Pulmonary artery endothelial cell (primary cell): ENCODE measurements at places on chromosomes 2 and 18.

DNA sequence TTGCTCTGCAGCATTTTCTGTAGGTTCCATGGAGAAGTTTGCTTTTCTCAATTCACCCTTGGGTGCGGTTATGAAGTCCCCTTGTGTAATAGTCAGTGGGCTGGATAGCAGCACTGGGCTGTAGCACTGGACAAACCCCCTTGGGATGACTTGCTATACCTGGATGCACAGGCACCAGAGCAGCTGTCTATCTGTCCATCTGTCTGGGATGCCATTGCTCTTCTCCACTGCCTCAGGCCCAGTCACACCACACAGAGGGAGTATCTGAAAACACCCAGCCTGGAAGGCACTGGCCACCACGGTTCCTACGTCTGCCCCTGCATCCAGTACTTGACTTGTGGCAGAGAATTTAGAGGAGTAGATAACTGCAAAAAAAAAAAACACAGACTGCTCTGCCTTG, 254.5 kb downstream of the TFCP2L1 start:
- DNase-seq, result no peak

DNA sequence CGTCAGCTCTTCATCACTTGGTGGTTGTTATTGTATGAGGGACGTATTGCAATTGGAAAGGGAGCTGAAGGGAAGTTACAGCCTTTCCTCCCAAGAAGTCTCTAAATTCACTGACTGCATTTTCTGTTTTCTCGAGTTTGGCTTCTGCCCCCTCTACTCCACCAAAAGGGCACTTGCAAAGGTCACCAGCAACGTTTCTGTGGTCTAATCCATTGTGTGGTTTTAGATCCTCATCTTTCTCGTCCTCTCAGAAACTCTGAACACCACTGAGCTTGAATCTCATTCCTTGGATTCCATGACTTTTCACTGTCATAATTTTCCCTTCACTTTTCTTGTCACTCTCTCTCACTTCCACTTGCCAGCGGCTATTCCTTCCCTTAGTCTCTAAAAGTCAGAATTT, 308.0 kb downstream of the AFF3 start:
- DNase-seq, result no peak

GRCh38 chr18:77131100-77131651, 1.4 kb downstream of the MBP start:
- no peak for DNase-seq

GRCh38 chr2:88770016-88770415, 78.5 kb downstream of the RPIA start:
- DNase-seq, result no peak

- DNase-seq, result no peak
Observed at GRCh38 chr2:167706800-167707199, 540.6 kb downstream of the STK39 start.

DNA sequence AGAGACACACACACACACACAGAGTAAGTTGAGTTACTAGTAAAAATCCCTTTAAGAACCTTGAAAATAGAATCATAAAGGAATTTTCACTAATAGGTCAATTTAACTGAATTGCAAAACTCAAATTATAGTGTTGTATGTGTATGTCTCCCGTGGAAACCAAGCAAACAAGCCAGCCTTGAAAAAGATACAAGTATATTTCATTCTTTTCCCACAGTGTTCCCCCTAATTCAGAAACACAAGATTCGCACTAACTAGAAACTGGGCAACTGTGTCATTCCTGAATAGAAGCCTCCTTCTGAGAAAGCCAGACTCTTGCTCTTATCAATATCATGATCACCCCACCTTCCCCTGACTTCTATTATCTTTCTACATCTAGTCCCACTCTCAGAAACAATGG, 229.5 kb downstream of the PIEZO2 start:
- DNase-seq, result no peak
